ELF-1 (cell line): ENCODE measurements at places on chromosomes 1 and 21.
A peak's percentile ranks its signal among the peaks of the same experiment; 100 is the strongest.

DNA sequence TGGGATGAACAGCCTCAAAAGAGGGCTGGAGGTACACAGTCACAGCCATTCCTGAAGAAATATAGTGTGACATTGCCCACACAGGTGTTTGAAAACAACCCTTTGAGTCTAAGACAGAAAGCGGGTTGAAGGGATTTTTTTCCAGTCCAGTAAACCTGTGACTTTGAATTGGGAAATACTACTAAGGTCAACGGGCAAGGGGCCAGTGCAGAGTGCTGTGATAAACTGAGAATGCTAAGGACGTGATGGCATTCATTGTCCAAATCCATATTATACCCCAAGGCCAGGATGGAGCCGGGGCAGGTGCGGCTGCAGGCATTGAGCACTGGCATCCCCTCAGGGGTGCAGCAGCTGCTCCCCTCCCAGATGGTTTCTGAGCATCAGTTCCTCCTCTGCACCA is 36.6 kb downstream of the KIAA0040 start:
- no peak for DNase-seq

- no peak for DNase-seq
Measured at GRCh38 chr1:12627296-12627695, 9.3 kb upstream of the DHRS3 start.

DNA sequence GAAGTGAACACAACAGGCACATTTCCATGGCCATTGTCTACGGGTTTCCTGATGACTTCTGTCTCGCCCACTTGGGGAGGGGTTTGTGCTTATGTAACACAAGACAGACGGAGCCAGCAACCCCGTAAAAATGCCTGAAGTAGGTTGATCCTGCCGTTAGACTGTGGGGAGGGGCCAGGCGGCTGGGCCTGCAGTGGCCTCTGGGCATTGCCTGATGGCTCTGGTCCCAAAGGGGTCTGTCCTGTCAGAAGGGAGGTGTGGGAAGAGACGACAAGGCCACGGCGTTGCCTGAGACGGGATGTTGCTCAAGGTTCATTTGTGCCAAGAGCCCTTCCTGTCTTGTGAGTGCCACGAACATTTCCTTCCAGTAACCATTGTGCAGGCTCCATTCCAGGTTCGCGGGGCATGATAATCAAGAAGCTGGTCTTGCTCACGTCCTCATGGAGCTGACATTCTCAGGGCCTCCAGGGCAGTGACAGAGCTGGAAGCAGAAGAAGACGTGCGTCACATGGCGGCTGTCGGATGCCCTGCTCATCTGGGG is 44.7 kb downstream of the ABCG1 start:
- DNase-seq = peak; percentile 62

- no peak for DNase-seq
Measured at GRCh38 chr1:161021970-161022353, 1.0 kb upstream of the F11R start.
